ENCODE measurements at places on chromosomes 7 and 10.

DNA sequence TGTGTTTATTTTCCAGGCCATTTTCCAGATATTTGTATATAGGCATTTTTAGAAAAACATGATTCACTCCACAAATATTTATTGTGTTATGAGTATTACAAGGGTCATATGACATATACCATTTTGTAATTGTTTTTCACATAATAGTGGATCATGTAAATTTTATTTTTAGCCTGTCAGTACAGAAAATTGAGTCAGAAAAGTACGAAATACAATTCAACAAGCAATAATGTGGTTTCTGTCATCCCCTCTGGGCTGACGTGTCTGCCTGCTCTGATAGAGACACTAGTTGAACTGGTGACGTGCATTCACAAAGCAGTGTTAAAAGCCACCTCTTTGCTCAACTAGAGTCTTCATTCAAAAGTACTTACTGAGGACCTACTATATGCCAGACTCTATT is 97.9 kb upstream of the STEAP1B start:
- DNase-seq, result no peak

GRCh38 chr10:60762554-60762953 is 15.7 kb upstream of the CDK1 start:
- DNase-seq, result no peak

- DNase-seq, result no peak
Measured at GRCh38 chr7:154415709-154416399, 363.7 kb downstream of the DPP6 start.

GRCh38 chr10:126977216-126977615 is 72.0 kb downstream of the DOCK1 start:
- DNase-seq, result no peak

- no peak for DNase-seq
Measured at GRCh38 chr7:80450621-80451308, 61.1 kb downstream of the GNAT3 start.

DNA sequence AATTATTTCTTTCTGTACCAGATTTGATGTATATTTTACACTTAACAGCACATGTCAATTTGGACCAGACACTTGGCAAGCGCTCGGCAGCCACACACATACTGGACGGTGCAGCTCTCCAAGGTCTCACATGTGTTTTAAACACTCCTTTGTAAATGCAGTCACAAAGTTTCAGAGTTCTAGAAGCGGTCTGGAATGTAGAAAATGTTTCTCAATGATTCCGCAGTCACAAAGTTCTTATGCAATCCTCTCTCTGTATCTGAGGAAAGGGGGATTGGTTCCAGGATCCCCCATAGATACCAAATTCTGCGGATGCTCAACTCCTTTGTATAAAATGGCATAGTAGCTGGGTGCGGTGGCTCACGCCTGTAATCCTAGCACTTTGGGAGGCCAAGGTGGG is 253.0 kb upstream of the GRB10 start:
- DNase-seq, result no peak

GRCh38 chr10:63477927-63478326 is 12.2 kb upstream of the JMJD1C start:
- no peak for DNase-seq

DNA sequence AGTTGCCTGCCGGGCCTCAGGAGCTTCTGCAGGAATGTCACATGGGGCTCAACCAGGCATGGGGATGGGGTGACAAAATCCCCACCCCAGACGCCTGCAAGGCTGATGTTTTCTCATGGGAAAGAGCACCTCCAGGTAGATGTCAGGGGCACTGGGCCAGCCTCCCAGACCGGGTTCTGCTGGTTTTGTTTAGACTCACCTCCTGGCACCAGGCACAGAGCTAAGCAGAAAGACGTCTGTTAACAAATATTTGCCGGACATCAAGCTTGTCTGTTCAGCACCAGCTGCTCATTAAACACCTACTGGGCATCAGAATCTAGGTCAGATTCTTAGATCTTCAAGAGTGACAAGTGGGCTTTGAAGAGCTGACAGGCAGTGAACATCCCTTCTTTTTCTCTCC is 34.9 kb upstream of the TCERG1L start:
- DNase-seq, result no peak

DNA sequence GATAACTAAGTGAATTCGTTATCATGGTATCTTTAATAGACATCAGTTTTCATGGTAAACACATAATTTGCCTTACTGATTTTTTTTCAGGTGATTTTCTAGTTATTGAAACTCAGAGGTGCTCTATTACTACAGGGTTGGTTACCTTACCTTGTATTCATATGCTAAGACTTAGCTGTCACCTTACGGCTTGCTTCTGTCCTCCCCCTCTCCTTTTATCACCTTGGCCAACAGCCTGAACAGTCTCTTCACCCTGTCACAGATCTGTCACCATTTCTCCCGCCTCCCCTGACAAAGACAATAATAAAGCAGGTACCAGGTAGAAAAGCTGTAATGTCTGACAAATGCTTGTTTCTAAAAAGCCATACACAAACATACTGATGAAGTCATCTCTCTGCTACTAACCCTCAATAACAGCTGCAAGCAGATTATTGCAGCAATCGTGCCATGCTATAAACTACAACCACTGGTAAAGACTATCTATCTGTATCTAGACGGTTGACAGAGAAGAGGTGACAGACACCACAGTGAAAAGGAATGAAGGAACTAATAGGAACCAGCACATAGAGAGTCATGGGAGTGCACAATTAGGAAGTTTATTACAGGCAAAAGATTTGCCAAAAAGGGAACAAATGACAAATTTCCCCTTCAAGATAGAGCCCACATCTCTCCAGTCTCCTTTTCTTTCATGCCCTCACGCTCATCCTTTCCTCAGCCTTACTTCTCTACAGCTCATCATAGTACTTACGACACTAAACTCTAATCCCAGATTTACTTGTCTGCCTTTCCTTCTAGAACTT is 57.2 kb downstream of the ARHGAP12 start:
- no peak for DNase-seq

DNA sequence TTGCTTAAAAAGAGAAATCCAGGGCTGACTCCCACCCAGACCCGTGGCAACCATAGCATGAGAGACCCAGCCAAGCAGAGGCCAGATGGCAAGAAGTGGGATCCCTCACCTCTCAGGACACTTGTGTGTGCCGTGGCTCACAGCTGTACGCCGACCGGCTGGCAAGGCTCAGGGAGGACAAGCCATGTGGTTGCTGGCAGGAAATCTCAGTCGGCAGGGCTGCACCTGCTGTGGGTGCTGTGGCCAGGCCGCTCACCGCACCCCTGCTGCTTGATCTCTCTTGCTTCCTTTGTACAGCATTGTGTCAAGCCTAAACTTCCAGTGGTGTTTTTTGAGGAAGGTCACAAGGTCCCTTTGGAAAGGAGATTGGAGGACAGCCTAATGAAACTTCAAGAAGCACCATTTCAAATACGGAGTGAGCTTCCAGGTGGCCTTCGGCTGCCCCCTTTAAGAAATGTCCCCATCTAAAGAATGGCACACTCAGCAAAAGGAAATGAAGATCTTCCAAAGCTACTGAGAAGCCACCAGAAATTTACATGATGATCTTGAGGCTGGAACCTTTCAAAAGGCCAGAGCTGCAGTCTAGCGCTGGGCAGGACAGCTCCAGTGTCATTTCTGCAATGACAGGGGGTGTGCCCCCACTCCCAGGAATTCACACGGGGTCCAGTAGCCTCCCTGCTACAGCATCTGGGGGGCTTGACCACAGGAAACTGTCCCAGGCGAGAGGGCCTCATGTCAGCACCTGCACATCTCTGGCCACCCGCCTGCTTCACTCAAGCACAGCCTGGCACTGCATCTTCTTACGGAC is 409.0 kb upstream of the MGMT start:
- no peak for DNase-seq

DNA sequence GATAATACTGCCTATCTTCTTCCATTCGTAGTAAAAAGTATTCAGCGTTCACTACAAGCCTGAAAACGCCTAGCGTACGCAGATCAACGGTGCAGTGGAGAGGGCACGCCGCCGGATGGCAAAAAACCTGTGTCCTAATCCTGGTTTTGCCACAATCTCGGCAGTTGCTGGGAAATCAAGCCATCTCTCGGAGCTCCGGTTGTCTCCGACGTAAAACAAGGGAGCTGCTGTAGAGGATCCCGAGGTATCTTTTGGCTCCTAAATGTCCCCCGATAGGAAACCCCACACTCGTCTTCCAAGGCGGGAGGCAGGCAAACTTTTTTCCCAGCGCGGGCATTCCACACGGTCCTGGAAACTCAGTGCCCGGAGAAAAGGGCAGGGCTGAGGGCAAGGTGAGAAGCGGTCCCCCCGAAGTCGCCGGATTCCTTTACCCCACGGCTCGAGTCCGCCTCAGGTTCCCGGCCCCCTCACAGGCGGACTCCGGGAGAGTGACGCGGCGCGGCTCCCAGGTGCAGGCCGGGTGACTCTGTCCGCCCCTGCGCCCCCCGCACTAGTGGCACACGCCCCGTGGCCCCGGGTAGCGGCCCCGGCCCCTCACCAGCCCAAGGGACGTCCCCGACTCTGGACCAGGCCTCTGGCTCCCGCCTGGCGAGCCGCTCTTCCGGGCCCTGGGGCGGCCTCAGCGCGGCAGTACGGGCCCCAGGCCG is 649 bp downstream of the IDE start:
- DNase-seq, result no peak

GRCh38 chr7:23357190-23358093 is 58.3 kb downstream of the MALSU1 start:
- DNase-seq, result no peak

- peak; percentile 23 for DNase-seq
Measured at GRCh38 chr7:33495207-33495606, 365.8 kb downstream of the BBS9 start.

- no peak for DNase-seq
Measured at GRCh38 chr7:156975620-156976019, 26.1 kb downstream of the NOM1 start.

- DNase-seq, result no peak
Measured at GRCh38 chr10:122716025-122716424, 16.4 kb upstream of the C10orf120 start.

DNA sequence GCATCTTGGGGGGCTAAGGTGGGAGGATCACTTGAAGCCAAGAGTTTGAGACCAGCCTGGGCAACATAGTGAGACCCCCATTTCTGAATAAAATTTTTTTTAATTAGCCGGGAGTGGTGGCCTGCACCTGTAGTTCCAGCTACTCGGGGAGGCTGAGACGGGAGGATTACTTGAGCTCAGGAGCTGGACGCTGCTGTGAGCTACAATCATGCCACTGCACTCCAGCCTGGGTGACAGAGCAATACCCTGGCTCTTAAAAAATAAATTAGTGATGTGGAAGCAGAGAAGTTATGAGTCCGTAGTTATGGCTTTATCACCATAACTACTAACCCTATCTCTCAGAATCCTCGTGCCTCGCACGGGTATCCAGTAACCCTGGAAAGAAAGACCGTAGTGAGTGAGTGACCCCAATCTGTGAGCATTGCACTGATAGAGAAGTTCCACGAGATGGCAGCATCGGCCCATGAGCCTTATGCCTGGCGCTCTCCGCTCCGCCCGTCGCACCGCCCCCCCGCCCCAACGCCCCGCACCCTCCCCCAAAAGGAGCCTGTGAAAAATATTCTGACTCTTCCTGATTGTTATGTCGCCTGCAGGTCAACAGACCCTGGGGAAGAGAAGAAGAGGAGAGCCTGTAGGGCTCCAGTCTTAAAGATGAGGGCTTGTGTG is 4.9 kb upstream of the SLC29A3 start:
- peak; percentile 17 for DNase-seq

DNA sequence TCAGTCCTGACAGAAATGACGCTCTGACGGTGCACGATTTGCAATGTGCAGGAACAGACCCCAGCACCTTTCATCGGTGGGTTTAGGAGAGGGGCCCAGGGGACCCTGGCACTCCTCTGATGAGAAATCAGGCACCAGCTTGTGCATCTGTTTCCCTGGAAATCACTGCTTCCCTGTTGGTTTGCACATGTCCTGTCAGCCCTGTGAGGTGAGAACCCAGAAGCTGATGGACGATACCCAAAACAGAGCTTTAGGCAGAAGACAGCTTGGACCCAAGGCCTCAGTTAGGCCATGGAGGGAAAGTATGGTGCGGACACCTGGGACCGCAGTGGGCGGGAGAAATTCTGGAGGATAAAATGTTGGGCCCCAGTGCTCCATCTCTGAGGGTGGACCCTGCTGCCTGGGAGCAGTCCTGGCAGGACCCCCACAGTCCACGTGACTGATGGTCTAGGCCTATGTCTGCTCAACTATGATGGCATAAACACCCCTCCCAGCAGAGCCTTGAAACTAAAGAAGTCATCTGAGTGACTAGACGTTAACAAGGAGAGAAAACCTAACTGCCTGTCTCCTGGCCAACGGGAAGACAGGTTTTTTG is 242.8 kb downstream of the PTPRN2 start:
- no peak for DNase-seq

DNA sequence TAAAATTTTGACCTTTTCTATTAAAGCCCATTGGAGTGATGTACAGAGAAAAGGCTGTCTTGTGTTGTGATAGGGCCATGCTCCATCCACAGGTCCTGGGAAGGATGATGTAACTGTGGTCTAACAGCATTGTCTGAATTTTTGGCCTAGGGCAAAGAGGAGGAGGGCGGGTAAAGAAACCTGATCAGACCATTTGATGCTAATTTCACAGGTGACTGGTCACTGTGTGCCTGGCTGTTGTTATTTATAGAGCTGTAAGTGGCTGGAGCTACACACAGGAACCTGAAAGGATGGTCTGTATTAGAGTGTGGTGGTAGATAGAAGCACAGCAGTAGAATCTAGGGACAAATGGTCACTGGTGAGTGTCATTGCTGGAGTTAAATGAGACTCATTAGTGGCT is 182.1 kb downstream of the AUTS2 start:
- DNase-seq, result no peak

DNA sequence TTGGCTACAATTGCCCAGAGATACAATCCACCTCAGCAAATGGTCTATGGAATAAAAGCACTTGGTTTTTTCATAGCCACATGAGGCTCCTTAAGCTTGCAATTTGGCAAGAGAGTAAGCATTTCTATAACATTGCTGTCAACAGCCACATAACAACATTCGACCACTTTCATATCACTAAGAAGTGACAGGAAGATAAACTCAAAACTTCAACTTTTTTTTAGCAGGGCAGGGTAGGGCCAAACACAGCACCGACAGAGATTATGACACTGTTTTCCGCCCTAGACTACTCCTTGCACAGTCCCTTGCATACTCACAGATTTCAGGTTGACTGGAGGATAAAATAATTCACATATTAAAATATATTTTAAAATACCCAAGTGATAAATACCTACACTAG is 185.4 kb downstream of the JAZF1 start:
- DNase-seq, result no peak

GRCh38 chr10:115092555-115093285 is 445 bp upstream of the ATRNL1 start:
- no peak for DNase-seq

- DNase-seq, result no peak
Measured at GRCh38 chr10:132663666-132664365, 122.1 kb downstream of the NKX6-2 start.

Data from fibroblast of skin of left biceps (primary cell).